GM03348 (cell line): ENCODE measurements at places on chromosomes 6 and 20.

DNA sequence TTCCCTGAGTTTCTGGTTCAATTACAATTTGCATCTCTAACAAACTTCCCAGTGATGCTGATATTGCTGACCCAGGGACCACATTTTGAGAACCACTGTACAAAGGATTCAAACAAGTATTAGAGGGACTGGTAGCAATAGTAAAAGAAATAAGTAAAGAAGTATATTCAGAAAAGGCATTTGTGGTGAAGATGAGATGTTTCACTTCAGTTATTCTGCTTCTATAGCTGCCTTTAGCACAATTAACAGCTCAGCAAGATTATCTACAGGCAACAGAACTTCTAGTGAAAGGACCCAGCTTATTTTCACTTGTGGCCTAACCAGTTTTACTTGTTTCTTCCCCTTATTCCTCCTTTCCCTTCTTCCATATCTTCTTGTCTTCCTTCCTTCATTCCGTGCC, 149.4 kb downstream of the PHF3 start:
- DNase-seq, result no peak

- DNase-seq, result no peak
Measured at GRCh38 chr20:63471002-63471716, 1.3 kb downstream of the KCNQ2 start.

DNA sequence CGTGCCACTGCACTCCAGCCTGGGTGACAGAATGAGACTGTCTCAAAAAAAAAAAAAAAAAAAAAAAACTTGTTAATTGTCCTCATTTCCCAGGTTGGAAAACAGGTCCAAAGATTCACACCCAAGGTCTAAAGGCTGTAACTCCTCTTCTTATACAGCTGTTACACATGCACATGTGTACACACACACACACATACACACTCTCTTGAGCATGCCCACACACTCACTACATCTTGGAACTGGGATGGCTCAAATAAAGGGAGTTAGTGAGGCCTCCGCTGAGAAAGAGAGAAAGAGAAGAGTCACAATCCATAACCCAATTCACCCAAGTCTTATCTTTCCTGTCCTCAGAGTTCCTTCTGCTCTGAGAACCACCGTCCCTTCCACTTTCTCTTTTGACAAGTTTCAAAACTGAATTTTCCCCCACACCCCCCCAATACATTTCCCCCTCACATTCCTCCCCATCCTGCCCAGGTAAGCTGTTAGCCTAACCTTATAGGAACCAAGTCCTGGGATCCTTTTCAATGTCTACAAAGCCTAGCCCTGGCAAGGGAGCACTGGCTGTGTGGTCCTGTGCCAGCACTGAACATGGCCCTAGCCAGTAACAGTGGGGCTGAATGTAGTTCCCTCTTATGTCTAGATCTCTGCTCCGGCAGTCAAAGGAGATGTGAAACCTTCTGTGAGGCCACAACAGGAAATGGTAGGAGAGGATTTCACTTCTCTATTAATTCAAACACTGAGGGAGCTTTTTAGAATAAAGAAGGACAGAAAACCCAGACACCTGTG, 3.2 kb upstream of the HLA-DMB start:
- DNase-seq, result no peak

DNA sequence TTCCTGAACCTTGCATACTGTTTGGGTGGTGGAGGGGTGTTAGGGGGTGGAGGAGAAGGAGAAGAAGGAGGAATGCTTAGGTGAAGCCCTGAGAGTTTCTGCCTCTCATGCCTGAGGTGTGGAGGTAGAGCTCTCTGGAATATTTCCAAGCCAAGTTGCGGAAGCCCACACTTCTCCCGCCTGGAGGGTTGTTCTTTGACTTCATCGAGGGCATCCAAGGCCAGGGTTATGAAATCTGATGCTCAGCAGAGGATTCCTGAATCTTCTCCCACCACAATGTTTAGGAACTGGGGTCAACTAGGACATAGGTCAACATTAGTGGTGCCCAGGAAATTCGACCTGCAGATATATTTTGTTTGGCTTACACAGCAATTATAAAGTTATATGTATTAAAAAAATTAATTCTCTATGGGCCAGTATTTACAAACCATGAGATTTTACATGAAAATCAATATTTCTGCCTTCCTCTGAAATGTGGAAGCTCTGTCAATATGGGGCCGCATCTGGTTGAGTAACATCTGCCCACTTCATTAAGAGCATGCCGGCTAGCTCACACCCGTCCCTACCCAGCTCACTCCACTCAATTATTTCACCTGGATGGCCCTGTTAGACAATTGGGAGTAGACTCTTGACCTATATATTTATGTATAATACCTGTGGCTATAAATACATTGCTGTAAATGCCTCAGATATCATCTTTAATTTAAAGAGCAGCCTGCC, 257.1 kb upstream of the ZFP64 start:
- no peak for DNase-seq

DNA sequence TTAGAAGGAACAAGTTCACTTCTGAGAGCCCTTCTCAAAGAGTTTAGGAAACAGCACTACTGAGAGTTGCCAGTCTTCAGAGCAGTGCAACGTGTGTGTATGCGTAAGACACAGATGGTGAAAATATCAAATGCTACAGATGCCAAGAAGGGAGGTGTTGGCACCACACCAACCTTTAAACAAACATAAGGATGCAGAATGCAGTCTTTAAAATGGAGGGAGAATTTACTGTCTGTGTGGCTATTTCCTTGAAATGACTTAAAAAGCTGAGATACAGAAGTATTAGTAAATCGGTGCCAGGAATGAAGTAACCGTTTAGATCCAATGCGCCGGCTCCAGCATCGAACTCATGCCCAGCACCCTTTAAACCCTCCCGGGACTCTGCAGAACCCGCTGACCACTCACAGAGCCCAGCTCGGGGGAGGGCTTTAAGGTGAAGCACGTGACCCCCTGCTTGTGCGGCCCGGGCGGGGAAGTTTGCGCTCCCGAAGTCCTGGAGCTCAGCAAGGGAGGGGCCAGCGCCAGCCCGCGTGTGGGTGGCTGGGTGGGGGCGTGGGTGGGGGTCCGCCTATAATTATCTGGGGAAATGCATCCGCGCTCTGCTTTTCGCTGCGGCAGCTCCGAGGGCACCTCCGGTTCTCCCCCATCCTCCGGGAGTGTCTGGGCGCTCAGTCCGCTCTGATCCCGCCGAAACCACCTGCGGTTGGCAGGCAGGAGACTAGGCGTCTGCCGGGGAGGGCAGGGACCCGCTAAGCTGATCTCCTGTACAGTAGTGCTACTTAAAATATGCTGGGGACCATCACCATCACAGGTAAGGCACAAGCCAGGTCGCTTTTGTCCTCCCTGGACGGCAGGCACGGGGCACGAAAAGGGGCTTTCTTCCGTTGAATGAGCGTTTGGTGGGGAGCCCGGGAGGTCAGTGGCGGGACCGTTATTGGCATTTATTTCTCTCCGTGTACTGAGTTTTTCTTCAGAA, 66.0 kb downstream of the ZBTB2 start:
- DNase-seq, result peak; percentile 80

DNA sequence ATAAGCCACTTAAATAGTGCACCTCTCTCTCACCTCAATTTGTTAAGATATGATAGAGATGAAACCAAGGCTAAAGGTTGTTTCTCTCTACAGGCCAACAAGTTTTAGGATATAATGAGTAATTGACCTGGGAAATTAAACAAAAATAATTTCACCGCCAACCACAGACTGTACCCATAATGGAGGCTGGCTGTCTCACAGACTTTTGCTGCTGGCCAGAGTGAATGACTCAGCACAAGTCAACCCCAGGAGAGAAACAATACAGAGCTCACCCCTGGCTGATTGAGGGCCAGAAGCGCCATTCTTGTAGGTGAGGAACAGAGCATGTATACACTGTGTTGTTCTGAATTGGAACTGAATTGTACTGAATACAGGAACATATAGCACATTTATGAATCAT, 99.9 kb downstream of the CAP2 start:
- peak; percentile 45 for DNase-seq

GRCh38 chr20:31859266-31859997, 10.9 kb downstream of the DUSP15 start:
- no peak for DNase-seq

DNA sequence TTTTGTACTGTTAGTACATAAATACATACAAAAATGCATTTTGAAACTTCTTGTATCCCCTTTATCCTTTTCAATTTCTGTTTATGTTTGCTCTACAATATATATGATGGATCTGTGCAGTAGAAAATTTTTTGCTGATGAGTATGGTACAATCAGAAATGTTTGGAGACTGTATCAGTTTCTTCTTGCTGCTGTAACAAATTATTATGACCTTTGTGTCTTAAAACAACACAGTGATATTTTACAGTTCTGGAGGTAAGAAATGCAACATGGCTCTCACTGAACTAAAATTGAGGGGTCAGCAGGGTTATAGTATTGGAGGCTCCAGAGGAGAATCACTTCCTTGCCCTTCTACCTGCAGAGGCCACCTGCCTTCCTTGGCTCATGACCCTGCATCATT, 184.4 kb downstream of the EYA2 start:
- no peak for DNase-seq

- DNase-seq, result peak; percentile 82
Measured at GRCh38 chr20:57708694-57709673, 831 bp downstream of the PMEPA1 start.

DNA sequence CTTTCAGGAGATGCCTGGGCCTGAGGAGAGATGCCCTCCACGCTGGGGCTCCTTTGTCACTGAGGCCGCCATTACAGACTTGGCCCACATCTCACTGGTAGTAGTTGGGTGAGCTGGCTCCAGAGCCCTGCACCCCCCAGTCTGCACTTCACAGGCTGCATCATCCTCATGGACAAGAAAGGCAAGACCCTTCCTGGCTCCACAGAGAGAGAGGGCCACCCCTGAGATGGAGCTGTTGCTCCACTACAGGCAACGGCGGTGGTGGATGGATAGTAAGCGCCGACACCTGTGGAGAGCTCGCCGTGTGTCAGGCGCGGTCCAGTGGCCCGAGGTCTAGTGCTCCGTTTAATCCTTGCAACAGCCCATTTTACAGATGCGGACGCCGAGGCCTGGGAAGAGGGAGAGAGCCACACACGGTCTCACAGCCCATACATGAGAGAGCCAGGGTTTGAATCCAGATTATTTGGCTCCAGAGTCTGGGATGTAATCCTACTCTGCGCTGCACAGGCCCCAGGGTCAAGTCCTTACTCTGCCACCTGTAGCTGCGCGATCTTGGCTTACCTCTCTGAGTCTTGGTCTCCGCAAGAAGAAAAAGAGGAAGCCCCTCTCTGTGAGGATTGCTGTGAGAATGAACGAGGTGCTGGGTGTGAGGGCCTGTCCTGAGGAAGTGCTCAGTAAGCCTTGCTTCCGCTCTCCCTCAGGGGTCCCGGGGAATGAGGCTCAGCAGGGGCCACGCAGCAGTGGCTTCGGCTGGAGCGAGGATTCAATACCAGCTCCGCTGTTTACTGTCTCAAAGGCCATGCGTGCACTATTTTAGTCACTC, 34.5 kb downstream of the SPDEF start:
- no peak for DNase-seq

DNA sequence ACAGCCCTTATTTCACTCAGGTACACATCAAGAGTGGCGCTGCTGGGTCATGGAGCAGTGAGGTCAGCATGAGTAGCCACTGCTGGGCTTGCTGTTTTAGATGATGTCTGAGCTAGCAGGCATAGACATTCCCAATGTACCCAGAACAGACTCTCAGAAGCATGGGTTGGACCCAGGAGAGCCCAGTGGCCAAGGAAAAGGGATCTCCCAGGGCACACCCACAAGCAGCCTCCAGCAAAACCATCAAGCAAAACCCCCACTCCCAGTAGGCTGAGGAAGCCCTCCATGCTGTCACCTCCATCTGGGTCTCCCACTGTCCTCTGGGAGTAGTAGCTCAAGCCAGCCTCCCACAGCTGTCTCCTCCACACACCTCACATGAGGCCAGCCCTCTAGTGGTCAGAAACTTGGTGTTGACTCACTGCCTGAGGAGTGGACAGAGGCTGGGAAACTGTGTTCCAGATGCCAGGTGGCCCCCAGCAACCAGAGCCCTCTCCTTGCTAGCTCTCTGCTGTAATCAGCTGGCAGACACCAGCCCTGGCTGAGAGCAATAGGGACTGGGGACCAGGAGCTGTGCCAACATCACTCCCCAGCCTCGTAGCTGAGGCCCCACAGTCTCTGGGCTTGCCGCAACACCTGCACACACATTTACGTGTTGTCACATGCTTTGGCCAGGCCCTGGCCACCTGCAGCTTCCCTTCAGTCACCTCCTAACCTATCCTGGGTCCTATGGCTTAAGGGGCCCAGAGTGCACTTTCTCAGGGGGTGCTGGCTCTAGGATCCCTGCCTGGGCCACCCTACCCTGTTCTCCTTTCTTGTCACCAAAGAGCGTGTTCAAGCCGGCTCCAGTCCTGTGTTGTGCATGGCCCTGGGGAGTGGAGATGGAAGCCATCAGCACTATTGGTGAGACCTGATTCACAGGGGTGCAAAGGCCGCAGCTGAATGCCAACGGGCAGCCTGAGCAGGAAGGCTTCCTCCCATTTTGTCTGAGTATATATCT, 1.9 kb upstream of the AP5S1 start:
- peak; percentile 80 for DNase-seq

DNA sequence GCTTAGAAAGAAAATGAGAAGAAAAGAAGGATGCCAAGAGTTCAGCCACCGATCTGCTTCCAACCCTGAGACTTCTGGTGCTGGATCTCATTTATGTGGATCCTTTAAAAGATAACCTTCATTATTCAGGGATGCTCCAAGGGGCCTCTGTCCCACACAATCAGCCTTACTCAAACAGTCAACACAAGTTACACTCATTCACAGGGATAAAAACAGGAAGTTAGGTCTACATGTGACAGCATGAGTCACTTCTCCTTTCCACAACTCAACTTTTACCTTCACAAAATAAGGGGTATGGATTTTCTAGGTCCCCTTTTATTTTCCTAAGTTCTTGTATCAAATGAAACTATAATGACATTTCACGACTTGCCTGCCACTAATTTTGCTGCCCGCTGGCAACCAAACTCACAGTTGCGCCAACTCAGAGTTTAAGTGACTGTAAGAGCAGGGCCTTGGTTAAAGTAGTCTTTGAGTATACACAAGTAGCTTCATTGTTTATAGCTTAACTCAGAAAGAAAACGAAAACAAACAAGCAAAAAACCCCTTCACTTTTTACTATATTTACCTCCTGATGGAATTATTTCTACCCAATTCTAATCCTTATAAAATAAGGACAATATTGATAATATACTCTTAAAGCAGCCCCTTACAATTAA, 278.8 kb upstream of the RUNX2 start:
- no peak for DNase-seq

DNA sequence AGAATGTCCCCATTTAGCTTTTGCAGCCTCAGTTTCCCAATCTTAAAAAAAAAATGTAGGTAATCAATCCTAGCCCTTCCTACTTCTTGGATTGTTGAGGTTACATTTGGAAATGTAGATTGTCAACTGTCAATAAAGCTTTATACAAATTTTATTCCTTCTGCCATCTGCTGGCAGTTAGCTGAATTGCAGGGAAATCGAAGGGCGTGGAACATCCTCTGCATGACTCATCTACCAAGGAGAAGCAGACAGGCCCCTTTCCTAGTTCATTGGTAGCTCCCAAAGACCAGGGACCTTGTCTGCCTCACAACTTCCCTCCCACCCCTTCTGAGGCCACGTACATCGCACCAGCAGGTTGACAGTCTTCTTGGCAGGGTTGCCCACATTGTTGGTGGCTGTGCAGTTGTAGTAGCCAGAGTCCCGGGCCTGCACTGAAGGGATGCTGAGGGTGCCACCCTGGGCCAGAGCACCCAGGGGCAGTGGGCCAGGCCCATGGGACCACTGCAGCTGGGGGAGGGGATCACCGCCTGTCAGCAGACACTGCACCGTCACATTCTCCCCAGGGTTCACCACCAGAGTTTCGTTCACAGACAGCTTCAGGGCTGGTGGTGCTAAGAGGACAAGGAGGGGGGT, 43.6 kb downstream of the MDGA1 start:
- peak; percentile 41 for DNase-seq
